ENCODE measurements at places on chromosomes 4 and X. TPM values are rescaled to one million over a fixed set of nuclear protein-coding genes. Genes with fewer than 3 reads are reported as not detected.

DNA sequence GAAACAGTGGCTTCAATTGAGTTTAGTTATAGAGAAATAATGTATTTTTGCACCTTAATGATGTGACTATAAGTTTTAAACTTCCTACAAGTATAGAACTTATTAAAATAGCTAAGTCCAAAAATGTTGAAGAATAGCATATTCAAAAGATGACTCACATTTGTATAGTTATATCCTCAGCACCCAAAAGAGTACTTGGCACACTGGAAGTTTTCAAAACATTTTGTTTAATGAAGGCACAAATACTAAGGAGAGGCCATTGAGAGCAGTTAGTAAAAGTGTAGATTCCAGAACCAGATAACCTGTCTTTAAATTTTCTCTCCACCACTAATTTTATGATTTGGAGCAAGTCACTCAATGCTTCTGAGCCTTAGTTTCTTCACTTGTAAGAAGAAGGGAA lies 226.9 kb upstream of the MID1 start:
- no peak for DNase-seq

DNA sequence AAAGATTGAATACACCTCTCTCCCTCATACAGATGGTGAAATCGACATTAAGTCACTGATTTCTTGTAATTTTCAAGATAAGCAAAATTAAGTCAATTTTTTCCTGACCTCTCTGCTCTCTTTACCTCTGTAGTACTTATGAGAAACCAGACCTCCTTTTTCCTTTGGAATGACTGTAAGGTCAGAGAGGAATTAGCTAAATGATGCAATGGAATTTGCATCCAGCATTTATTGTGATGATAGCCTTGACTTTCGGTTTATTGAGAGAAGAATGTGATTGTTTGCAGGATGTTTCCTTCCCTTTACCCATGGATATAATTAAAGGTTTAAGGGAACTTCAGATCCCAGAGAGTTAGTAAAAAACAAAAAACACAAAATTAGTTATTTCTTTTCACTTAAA lies 22.4 kb downstream of the STK26 start:
- no peak for DNase-seq

GRCh38 chr4:26081795-26082498 lies 167.9 kb downstream of the SMIM20 start:
- no peak for DNase-seq

DNA sequence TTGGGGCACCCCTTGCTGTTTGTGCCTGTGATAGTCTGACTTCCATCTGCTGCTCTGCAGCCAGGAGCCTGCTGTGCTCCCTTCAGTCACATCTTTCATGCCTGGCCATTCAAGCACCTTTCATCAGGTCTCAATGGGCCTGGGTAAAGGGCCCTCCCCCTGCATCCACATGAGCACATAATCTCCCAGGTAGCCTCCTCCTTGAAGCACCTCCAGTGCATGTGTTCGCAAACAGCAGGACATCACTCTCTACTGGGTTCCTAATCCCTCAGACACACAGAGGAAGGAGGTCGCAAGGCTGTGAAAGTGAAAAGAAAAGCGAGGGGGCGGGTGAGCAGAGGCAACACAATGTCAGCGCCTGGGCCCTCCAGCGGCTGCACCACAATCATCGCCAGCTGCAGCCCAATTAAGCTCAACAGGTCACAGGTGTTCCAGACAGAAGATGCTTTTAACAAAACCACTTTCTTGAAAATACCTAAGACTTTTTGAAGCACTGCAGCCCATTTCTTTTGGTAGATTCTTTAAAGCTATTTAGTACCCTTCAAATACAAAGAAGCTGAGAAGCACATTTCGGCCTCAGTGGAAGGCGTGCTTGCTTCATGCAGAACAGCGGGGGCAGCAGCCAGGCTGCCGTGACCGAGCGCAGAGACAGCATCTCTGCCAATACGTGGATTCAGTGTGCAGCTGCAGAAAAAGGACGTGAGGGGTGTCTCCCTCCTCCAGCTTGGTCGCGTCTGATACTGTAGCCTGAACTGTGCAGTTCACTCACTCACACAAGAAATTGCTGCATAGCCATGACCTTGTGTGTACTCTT lies 92.2 kb upstream of the SPRY1 start:
- no peak for DNase-seq

DNA sequence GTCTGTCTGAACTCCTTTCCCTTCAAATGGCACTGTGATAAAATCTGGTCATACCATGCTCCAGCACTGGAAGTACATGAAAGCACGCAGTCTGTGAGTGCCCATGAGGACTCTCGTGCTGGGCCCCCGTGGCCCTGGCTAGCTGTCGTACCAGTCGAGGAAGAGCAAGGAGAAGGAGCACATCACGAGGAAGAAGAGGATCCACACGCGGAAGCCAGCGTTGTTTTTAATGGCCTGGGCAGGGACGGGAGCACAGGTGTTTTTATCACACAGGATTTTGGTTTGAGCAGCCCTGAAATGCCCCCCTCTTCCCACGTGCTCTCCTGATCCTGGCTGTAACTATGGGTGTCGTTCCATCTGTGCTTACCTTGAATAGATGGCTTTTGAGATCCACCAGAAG lies 33.0 kb downstream of the NSG1 start:
- no peak for DNase-seq

- no peak for DNase-seq
Measured at GRCh38 chr4:183602557-183603027, 56.4 kb downstream of the RWDD4 start.

MAGED4 gene
- total RNA-seq: 120 TPM

TLR7 gene
- total RNA-seq: 0.82 TPM

LDOC1 gene
- total RNA-seq: 4.9 TPM

KCNIP4 gene
- total RNA-seq: 16.7 TPM

AREG gene
- total RNA-seq: not detected
